ENCODE measurements at places on chromosomes 16 and 17.

- no peak for DNase-seq
Measured at GRCh38 chr16:57137043-57137442, 44.7 kb downstream of the CPNE2 start.

DNA sequence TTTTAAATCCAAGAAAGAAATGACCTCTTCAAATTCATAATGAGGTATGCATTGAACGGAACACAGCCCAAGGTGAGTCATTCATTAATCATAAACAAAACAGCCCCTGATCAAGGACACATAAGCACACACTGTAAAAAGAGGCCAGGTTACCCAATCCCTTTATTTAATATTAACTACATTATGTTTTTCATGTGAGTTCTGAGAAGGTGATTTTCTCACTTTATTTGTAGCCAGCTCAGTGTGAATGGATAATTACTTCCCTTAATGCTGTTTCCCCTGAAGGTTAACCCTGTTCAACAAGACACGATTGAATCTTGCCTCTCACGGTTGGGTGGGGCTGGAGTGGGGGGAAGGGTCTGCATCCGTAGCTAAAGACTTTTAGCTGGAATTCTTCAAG, 257.3 kb upstream of the SALL1 start:
- peak; percentile 94 for DNase-seq

DNA sequence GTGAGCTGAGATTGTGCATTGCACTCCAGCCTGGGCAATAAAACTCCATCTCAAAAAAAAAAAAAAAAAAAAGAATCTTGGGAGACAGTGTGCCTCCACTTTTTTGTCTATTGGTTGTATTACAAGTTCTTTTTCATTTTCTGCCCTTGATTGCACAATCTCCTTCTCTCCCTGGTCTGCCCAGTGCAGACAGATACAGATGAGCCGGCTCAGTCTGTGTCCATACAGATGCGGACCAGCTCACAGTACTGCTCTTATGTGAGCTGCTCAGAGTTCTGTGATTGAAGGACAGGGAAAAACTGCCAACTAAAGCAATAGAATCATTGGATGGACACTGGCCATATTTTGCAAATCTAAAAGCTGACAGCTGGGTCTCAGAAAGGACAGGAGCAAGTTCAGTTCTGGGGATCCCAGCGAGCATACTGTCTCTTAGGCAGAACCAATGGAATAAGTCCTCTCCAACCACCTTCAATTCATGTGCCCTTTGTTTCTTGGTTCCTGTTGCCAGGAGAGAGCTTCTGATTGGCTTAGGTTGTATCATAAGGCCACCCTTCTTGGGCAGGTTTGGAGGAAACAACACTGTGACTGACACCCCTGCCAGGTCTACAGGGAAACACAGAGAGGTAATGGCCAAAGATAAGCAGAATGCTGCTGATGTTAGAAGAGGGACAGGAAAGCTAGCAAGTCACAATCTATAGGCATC, 495.6 kb upstream of the HSBP1 start:
- no peak for DNase-seq

DNA sequence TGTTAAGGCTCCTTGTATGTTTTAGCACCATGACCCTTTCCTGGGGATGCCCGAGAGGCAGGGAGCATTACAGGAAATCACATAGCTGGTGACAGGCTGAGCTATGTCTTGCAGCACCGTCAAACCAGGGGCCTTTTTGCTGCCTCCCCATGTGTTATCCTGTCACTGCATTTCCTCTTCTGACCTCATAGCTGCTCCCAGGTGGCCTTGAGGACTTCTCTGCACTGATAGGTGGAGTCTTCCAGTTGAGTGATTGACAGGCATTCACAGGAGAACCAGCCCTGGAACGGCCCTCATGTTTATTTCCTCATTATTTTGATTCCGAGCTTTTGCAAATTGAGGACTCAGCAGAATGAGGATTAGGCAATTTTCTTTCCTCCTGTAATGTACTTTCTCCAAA, 349.6 kb downstream of the HAPSTR1 start:
- DNase-seq = peak; percentile 86

DNA sequence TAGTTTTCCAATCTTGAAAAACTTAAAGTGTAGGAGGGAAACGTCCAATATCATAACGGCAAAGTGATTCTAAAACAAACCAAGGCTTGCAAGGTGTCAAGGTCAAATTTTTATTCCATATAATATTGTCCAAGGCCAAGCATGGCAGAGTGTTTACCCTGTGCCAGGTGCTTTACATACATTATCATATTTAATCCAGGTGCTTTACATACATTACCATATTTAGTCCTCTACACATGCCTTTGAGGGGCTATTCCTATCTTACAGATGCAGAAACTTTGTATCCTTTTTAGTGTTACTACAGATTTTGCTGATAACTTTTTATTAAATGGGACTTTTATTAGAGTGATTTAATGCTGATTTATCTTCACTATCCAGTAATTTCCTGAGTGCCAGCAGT, 23.9 kb downstream of the MAF start:
- DNase-seq = no peak

GRCh38 chr17:42337442-42337841, 49.1 kb downstream of the STAT5A start:
- no peak for DNase-seq

DNA sequence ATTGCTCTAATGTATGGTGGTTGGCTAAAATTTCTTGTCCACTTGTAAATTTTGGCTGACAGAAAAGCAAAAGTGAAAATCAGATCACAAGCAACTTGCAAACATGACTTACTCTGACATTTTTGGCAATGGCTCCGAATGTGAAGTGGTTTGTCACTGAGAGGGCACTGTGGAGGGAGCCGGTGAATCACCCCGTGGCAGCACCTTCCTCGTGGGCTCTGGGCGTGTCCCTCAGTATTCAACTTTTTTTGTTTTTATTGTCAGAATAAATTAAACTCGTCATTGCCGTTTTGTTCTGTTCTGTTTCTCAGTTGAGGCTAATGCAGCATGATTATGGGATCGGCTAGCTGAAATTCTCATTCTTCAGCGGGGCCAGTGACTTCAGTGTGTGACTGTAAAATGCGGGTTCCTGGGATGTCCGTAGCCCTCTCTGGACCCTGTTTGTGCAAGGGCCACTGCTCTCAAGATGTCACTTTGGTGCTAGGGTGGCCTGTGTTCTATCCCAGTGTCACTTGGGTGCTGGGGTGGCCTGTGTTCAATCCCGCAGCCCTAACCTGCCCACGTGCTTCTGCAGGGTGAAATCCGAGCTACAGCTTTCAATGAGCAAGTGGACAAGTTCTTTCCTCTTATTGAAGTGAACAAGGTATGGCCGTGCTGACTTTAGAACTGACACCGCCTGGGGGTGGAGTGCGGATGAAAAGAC, 48.8 kb downstream of the RPA1 start:
- peak; percentile 16 for DNase-seq

GRCh38 chr16:8370374-8371270, 219.7 kb downstream of the TMEM114 start:
- peak; percentile 87 for DNase-seq

DNA sequence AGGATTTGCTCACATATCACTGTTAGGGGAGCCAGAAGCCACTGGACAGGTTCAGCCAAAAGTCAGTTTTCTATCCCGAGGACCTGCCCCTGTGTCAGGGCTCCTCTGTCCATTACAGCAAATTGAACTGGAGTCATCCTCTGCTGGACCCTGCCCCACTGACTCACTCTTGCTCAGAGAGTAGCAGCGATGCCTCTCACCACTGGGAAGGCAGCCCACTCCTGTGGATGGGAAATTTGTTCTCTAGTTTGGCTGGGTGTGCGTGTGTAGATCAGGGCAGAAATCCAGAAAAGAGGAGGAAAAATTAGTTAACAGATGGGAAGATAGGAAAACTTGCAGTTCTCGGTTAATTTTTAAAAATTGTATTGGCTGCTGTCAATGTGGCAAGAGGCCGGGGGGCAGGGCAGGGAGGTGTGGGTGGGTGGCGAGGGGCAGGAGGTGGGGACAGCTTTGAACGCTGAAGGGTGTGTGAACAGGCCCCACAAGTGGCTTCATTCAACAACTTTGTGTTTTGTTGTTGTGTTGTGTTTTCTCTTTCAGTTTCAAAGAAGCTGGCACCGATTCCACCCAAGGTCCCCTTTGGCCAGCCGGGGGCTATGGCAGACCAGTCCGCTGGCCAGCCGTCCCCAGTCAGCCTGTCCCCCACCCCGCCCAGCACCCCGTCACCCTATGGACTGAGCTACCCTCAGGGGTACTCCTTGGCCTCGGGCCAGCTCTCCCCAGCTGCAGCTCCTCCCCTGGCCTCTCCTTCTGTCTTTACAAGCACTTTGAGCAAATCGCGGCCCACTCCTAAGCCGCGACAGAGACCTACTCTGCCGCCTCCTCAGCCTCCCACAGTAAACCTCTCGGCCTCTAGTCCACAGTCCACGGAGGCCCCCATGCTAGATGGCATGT, 33.6 kb downstream of the ELAC2 start:
- peak; percentile 51 for DNase-seq

- no peak for DNase-seq
Measured at GRCh38 chr17:77958716-77959125, 218 bp downstream of the TNRC6C start.

GRCh38 chr17:10031127-10031526, 126.1 kb upstream of the RCVRN start:
- peak; percentile 18 for DNase-seq

DNA sequence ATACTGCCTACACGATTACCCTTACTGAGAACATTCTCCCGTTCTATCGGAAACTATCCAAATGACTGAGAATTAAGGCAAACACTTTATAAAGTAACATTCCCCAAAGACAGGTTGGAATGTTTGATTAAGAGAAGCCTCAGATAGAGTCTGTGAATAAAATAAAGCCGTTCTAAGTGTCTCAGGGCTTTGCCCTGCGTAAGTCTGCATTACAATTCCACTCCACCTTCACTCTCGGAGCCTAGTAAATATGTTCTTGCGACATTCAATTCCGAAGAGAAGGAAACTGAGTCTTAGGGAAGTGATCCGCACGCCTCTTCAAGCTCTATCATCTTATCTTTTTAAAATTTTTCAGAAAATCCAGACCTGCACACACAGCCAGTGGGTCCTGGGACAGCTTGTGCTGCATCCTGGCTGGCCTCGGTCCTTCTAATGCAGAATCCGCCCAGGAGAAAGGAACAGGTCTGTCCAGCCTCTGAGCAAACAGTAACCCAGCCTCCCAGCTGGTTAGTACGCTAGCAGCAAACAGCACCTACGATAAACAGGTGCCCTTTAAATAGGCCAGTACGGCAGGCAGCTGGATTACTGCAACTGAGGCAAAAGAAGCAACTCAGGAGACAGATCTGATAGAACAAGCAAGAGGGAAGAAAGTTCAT, 254.1 kb upstream of the IRX3 start:
- no peak for DNase-seq

- peak; percentile 51 for DNase-seq
Measured at GRCh38 chr16:29811896-29812665, at the start of gene PRRT2. Gene PRRT2 (plus strand): TSS chr16:29812193. CDS start chr16:29813055, 862 bp downstream.

- no peak for DNase-seq
Measured at GRCh38 chr17:83084214-83084613, 4.8 kb downstream of the METRNL start.

DNA sequence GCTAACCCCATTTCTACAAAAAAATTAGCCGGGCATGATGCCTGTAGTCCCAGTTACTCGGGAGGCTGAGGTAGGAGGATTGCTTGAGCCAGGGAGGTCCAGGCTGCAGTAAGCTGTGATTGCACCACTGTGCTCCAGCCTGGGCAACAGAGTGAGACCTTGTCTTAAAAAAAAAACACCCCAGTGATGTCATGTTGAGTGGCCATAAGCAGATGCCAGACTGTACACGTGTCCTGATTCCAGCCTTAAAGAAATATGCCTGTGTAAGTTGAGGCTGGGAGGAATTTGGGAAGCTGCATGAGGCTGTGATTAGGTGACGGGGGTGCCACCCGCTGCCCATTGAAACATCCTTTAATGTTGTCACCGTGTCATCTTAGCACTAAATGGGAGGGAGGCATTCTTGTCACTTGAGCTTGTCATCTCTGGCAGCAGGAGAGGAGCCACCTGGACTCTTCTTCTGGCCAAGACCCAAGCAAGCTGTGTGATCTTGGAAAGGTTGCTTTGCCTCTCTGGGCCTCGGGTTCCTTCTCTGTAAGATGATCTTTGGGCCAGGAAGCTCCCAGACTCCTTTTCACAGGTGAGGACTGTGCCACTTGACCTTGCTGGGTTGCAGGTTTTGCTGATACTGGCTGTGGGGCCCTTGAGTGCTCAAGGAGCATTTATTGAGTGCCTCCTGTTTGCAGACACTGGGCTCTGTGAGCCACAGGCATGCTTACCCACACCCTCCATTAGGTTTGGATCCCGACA, 98.3 kb upstream of the CIBAR2 start:
- peak; percentile 70 for DNase-seq

GRCh38 chr16:21084631-21085225, 65.9 kb downstream of the DNAH3 start:
- DNase-seq = no peak

DNA sequence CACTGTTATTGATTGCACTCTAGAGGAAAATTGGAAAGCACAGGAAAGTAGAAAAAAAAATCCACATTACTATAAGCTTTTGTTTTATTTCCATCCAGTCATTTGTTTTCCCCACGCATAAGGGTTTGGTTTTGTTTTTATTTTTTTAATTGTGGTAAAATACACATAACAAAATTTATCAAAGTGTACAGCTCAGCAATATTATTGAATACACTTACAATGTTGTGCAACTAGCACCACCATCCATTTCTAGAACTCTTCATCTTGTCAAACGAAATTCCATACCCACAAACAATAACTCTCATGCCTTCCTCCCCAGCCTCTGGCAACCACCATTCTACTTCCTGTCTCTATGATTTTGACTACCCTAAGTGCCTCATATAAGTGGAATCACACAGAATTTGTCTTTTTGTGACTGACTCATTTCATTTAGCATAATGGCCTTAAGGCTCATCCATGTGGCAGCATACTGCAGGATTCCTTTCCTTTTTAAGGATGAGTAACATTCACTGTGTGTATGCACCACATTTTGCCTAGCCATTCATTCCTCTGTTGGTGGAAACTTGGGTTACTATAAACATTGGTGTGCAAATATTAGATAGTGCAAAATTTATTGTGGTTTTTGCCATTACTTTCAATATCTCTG, 11.1 kb downstream of the SPPL2C start:
- no peak for DNase-seq

DNA sequence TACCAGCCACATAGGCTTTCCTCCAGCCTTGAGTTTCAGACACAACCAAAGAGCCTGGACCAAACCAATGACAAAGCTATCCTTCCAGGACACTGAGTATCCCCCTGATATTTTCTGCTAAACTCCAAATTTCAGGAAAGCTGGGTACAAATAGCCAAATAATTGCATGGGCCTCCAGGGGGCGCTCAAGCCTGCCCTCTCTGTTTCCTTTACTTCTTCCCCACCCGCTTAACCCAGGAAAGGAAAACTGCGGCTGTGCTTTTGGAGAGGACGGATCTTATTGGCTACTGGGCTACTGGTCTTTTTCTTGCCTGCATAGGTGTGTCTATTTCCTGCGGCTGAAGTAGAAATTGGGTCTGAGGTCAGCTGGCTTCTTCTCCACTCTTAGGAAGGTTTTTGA, 30.1 kb downstream of the GNGT2 start:
- peak; percentile 62 for DNase-seq

DNA sequence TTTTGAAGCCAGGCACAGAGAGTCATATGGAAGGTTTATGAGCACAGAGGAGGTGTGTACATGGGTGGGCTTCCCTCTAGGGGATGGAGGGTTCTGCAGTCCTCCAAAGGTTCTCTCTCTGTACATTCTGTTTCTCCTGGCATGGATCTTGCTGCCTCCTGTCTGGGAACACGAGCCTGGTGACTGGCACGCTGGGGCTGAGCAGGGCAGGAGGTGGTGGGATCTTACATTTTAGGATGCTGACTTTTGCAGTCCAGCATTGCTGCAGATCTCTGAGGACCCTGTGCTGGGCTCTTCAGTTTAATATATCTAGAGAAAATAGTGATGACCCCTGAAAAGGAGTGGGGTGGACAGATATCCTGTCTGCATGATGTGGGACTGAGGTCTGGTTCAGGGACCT, 23.0 kb downstream of the FOXL1 start:
- no peak for DNase-seq

GRCh38 chr16:64346080-64346479, 775.8 kb downstream of the CDH11 start:
- DNase-seq = no peak

Measured in kidney tubule cell (primary cell).